ENCODE measurements at places on chromosomes 13 and 19.

GRCh38 chr19:45173816-45174215 is 4.2 kb downstream of the TRAPPC6A start:
- DNase-seq: no peak

GRCh38 chr19:2300533-2300932 is 7.4 kb downstream of the LINGO3 start:
- DNase-seq: no peak

DNA sequence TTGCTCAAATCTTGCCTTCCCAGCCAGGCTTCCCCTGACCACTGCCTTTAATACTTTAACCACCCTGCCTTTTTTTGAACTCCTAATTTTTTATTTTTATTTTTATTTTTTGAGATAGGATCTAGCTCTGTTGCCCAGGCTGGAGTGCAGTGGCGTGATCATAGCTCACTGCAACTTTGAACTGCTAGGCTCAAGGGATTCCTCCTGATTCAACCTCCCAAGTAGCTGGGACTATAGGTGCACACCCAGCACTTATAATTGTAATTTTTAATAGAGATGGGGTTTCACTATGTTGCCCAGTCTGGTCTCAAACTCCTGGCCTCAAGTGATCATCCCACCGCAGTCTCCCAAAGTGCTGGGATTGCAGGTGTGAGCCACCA is 21.7 kb upstream of the FBXO27 start:
- no peak for DNase-seq

- DNase-seq: no peak
These were observed 383.1 kb downstream of the DLEU7 start for GRCh38 chr13:50460358-50460757.

GRCh38 chr19:55484593-55485438 is at the start of gene NAT14:
TSS of gene NAT14 (plus strand) at chr19:55485188. CDS start at chr19:55485709, 521 bp downstream.
- DNase-seq: peak; percentile 52

DNA sequence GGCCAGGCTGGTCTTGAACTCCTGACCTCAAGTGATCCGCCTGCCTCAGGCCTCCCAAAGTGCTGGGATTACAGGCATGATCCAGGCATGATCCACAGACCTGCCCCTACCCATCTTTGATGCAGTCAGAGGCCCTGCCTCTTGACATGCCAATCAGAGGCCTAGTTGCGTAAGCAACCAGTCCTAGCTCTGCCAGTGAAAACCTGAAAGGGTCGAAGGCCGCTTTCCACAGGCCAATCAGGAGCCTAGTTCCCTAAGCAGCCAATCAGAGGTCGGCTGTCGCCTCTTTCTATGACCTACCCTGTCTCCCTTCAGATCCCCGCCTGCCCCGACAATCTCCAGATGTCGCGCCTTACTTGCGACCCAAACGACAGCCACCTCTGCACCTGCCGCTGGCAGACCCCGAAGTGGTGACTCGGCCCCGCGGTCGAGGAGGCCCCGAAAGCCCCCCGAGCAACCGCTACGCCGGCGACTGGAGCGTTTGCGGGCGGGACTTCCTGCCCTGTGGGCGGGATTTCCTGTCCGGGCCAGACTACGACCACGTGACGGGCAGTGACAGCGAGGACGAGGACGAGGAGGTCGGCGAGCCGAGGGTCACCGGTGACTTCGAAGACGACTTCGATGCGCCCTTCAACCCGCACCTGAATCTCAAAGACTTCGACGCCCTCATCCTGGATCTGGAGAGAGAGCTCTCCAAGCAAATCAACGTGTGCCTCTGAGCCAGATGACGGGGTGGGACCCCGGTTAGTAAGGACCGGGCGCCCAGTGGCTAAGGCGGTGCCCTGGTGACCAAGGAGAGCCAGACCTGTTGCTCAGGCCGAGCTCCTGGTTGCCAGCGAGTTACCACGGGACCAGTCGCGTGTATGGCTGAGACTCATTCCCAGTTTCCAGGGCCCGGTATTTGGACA is 6.3 kb downstream of the SYDE1 start:
- DNase-seq: no peak

GRCh38 chr19:17997969-17998826 is 9.8 kb upstream of the ARRDC2 start:
- no peak for DNase-seq

DNA sequence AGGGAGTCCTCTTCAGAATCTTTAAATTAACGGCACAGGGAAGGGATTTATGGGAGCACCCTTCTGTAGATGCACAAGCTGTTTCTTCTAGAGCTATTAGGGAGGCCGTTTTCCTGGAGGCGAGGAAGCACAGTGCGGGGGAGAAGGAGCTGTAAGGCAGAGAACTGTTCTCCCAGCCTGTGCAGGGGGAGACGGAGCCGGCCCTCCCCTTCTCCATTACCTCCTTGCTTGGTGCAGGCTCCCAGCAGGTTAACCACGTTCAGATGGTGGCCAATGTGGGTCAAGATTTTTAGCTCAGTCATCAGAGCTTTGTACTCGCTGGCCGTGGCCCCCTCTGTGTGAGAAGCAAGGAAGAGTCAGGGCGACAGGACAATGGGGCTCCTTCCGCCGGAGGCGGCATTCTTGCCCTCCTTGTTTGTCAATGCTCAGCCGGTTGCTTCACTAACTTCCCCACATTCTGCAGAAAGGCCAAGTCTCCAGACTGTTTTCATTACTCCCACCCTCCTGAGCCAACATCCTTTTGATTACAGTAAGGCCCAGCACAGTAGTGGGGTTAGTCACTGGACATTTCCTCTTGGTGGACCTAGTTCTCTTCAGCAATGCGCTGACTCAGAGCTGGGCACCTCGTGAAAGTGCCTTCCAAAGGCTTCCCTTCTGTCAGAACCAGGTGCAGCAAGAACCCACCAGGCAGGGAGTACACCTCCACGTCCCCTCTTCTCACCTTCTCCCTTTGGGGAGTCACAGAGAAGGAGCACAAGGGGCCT is 165.4 kb downstream of the FLT1 start:
- no peak for DNase-seq

GRCh38 chr19:48780631-48781391 is 25.5 kb downstream of the FGF21 start:
- DNase-seq: no peak

- DNase-seq: no peak
These were observed 41.4 kb downstream of the CERS4 start for GRCh38 chr19:8250596-8250995.

DNA sequence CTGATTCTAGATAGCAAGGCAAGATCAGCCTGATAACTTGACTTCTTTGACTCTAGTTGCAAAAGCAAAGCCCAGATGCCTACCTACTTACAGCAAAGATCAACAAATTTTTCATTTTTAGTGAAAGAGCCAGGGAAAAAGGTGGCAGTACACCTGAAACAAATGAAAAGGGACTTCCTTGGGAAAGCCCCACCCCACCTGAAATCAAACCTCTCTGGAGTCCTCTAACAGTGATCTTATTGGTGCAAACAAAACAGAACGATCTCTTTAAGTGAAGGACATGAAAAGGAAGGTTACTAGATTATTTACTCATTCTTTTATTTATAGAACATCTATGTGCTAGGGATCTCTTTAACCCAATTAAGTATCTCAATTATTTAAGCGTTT is 507 bp upstream of the LCP1 start:
- no peak for DNase-seq

DNA sequence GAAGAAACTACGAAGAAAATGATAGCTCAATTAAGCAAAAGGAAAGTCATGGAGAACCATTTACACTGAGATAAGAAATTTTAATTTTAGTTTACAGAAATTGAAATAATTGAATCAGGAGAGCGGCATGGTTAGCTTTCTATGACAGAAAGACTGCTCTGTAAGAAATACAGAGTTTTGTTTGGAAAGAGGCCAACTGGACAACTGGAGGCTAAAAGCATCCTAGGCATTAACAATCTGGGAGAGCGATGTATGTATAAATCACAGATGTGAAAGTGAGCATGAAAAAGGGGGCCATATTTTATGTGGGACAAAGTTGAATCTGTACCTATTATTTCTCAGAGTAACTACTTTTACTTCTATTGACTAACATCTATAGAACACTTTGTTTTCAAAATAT is 1608.8 kb upstream of the PCDH20 start:
- no peak for DNase-seq

GRCh38 chr19:49474542-49474924 is 518 bp downstream of the FLT3LG start:
- no peak for DNase-seq

DNA sequence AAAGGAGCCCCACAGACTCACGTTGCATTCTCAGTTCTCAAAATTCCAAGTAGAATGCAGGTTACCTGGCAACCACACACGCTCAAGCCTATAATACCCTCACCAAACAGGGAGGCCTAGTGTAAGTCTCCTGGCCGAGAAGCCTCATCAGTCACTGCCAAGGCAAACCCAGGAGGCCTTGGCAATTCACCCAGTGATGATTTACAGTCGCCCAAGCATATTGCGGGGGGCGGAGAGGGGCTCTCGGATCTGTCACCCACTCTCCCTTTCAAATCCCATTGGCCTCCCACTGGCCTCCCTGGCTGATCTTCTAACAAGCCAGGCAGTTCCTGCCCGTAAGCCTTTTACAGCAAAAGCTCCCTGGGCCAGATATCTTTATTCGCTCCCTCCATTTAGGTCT is 1.1 kb downstream of the AKAP8L start:
- DNase-seq: no peak

GRCh38 chr13:29753618-29754472 is 96.6 kb downstream of the UBL3 start:
- DNase-seq: no peak

- no peak for DNase-seq
These were observed 7.8 kb upstream of the URI1 start for GRCh38 chr19:29934257-29934656.

DNA sequence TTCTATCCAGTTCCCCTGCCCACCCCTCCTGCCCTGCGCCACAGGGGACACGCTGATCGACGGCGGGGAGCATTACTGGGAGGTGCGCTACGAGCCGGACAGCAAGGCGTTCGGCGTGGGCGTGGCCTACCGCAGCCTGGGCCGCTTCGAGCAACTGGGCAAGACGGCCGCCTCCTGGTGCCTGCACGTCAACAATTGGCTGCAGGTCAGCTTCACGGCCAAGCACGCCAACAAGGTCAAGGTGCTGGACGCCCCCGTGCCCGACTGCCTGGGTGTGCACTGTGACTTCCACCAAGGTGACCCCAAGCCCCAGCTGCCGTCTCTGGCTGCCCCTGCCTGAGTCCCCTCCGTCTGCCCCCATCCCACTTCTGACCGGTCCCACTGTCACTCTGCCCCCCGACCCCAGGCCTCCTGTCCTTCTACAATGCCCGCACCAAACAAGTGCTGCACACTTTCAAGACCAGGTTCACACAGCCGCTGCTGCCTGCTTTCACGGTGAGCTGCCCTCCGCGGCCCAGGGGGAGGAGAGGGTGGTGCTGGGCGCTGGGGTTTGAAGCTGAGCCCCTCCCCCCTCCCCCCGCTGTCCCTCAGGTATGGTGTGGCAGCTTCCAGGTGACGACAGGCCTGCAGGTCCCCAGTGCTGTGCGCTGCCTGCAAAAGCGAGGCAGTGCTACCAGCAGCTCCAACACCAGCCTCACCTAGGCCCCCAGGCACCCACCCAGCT is 15.5 kb downstream of the STAP2 start:
- DNase-seq: no peak

- no peak for DNase-seq
These were observed 8.7 kb upstream of the CREB3L3 start for GRCh38 chr19:4144666-4145249.

GRCh38 chr19:1049800-1050199 is 9.9 kb downstream of the ABCA7 start:
- no peak for DNase-seq

Measured in activated CD4-positive, alpha-beta T cell treated with anti-CD3 and anti-CD28 coated beads, Interleukin-2, amount 50 U/mL, for 24 hours (primary cell).